T-cell (primary cell): ENCODE measurements at places on chromosomes 5 and 9.

GRCh38 chr9:24118190-24118589 lies 292.1 kb upstream of the ELAVL2 start:
- no peak for DNase-seq

- no peak for DNase-seq
Measured at GRCh38 chr9:135309763-135310125, 169.8 kb upstream of the PPP1R26 start.

GRCh38 chr9:22040760-22041159 lies 31.7 kb upstream of the CDKN2B start:
- DNase-seq: no peak

DNA sequence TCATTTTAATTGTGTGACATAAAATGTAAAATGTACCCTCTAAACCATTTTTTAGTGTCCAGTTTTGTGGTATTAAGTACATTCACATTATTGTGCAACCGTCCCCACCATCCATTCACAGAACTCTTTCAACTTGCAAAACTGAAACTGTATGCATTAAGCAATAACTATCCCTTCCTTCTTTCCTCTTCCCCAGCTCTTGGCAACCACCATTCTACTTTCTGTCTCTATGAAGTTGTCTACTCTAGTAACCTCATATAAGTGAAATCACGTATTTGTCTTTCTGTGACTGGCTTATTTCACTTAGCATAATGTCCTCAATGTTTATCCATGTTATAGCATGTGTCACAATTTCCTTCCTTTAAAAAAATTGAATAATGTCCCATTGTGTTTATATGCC lies 142.4 kb downstream of the C9orf152 start:
- no peak for DNase-seq

DNA sequence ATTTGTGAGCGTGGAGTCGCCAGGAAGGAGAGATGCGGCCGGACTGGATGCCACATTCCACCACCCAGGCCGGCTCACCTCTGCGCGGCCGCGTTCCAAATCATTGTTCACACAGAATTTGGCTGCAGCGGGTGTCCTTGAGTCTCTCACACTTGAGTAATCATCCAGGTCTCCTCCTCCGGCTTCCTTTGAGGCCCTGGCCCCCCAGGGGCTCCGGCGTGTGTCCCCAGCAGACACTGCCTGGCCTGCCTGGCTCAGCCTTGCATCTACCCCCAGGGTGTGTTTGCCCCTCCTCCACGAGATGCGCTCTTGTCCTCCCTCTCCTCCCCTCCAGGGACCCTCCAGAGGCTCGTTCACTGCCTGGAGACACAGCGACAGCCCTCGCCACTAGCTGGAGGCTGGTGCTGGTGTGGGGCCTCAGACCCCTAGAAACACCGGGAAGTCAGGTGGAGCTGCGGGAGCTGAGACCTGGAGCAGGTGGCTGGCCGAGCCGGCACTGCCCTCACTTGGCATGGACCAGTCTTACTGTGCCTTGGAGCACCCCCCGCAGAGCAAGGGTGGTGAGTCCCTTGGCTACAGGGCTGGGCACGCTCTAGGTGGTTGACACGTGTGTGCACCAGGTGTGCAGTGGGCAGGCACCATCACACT lies 7.0 kb upstream of the SLC9A3 start:
- DNase-seq: no peak

DNA sequence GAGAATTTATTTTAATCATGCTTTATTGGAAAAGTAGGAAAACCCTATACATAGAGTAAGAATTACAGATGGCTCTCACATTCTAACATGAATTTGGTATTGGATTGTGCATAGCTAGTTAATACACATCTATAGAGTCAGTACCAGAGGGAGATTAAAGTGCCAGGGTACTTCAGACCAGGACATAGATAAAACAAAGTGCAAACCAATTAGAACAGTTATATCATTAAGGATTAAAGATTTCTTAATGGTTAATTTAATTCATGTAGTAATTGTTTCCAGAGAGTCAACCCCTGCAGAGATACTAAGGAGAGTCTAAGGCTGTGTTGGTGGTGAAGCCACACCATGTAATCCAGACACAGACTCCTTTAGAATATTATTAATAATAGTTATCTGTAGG lies 8.8 kb downstream of the ISOC1 start:
- DNase-seq: no peak

DNA sequence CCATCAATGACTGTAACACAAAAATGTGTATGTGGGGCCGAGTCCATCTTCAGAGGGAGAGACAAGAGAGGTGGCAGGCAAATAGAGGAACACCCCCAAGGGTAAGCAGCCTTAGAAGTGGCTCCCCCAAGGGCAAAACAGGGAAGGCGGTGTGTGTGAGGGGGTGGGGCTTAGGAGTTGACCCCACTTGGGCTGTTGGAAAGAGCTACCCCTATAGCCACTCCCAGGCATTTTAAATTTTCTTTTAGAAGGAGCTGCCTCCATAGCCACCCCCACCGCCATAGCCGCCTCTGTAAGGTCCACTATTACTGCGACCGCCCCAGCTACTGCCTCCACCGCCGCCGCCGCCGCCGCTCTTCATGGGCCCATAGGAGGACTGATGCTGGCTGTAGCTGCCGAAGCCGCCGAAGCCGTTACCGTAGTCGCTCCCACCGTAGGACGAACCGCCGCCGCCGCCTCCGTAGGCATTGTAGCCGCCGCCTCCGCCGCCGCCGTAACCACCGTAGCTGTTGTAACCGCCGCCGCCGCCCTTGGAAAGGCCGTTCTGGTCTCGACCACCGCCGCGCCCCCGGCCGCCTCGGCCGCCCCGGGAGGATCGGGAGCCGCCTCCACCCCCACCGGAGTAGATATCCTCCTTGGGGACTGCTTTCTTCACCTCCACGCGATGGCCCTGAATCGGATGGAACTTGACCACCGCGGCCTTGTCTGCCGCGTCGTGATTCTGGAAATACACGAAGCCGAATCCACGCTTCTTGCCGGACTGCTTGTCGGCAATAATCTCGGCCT lies 1.1 kb downstream of the HNRNPA0 start:
- peak; percentile 15 for DNase-seq

GRCh38 chr9:137619240-137620047 lies 639 bp downstream of the EHMT1 start:
- DNase-seq: no peak

DNA sequence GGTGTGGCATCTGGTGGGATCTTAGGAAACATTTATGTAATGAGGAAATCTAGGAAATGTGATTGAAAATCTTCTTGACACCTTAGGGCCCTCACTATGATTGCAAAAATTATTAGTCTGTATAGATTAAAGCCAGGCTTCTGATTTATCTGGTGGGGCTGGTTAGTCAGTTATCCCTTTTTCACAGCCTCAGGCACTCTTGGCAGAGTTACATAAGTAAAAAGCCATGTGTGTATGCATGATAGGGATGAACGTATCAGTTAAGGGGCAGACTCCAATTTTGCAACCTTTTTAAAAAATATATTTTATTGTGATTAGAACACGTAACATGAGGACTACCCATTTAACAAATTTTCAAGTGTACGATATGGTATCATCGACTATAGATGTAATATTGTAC lies 30.6 kb upstream of the RAB14 start:
- no peak for DNase-seq

- no peak for DNase-seq
Measured at GRCh38 chr9:36288070-36288469, 29.8 kb upstream of the GNE start.

GRCh38 chr9:91837981-91838731 lies 111.9 kb downstream of the ROR2 start:
- no peak for DNase-seq

DNA sequence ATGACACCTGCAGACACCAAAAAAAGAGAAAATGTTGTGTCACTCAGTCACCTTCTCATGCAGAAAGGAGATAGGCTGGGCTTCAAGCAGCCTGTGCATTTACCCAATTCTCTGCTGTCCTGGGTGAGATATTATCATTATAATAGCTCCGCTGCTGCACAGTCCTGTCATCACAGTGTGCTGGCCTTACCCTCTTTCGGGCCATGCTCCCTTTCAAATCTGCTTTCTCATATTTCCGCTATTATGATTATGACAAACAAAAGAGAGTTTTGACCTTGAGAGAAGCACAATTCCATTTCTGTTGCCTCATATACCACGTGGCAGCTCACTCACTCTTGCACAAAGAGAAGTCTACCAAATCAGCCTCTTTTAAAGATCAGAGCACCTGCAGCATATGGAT lies 1350.1 kb upstream of the ACO1 start:
- no peak for DNase-seq

GRCh38 chr9:77507212-77507961 lies 140.7 kb downstream of the GNA14 start:
- no peak for DNase-seq

GRCh38 chr5:73170522-73170921 lies 2.5 kb upstream of the TMEM174 start:
- DNase-seq: no peak

- DNase-seq: no peak
Measured at GRCh38 chr9:92509050-92509449, 26.7 kb downstream of the ECM2 start.

GRCh38 chr9:20023961-20024571 lies 235.2 kb upstream of the SLC24A2 start:
- DNase-seq: no peak

GRCh38 chr9:91882627-91883026 lies 67.4 kb downstream of the ROR2 start:
- peak; percentile 11 for DNase-seq

- DNase-seq: no peak
Measured at GRCh38 chr5:76850543-76851145, 830 bp downstream of the S100Z start.

- DNase-seq: no peak
Measured at GRCh38 chr5:135046661-135047346, 12.8 kb upstream of the PITX1 start.

DNA sequence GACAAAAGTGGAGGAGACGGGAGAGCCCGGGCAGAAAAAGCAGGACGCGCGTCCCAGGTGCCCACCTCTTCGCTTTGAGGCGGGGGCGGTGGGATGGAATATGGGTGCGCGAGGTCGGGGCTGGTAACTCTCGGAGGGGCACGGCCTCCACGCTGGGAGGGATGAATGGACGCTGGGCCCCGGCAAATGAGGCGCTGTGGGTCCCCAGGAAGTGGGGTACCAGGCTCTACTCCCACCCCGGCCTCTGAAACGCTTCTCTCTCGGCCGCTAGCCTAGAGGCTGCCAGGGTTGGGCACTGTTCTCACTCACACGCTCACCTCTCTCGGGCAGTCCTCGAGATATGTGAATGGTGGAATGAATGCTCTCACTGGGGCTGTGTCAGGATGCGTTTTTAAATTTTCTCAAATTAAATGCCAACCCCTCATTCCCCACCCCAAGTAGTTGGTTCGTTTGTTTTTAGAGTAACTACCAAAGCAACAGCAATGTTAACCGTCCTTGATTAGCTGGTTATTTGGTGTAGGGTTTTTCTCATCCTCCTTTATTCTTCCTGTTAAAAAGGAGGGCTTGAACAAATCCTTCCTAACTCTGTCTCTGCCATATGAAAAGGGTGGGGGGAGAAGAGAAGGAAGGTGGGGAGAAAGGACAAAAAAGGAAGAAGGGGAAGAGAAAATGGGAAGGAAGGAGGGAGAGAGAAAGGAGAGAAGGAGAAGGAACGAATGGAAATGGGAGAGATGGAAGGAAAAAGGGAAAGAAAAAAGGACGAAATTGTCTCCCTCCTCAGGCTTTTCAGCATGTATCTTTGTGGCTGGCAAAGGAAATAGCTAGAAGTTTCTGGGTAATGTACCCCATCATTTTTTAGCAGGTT lies 1.3 kb upstream of the EBF1 start:
- DNase-seq: no peak

DNA sequence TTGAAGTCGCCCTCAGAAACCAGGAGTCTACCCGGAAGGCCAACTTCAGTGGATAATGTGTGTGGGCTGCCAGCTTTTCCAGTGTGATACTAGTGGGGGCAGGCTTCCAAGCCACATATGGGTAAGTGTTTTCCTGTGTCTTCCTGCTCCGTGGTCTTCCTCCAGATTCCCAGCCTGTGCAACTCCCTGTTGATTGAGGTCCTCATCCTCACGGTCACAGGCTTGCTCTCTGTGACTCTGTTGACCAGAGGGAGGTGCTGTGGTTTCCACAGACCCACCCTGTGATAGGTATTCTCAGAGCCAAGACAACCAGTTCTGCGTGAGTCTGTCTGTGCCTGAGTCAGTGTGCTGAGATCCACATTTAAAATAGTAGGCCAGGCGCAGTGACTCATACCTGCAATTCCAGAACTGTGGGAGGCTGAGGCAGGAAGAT lies 388.0 kb upstream of the IRX2 start:
- no peak for DNase-seq

- DNase-seq: no peak
Measured at GRCh38 chr5:157582731-157583620, 7.4 kb upstream of the ADAM19 start.

GRCh38 chr5:174876-175465 lies 16.3 kb upstream of the LRRC14B start:
- DNase-seq: no peak
